ENCODE measurements at places on chromosomes 5 and 9.

- H3K27ac ChIP-seq = peak overlapping the region; percentile 51
- peaks cover 7% of the 10 kb centered on the region for H3K27me3 ChIP-seq
- peak overlapping the region; percentile 16 for H3K4me3 ChIP-seq
- DNase-seq = peak; percentile 9
- H3K36me3 ChIP-seq = no peaks in the 10 kb centered on the region
- H3K4me1 ChIP-seq = peaks cover 10% of the 10 kb centered on the region
Measured at GRCh38 chr9:131310833-131311554, 21.5 kb downstream of the PLPP7 start.

GRCh38 chr5:131462454-131462853 is 172.6 kb downstream of the RAPGEF6 start:
- H3K4me3 ChIP-seq = no peak overlapping the region
- no peak overlapping the region for H3K27ac ChIP-seq
- H3K4me1 ChIP-seq = peaks cover 4% of the 10 kb centered on the region
- H3K36me3 ChIP-seq = peaks cover 30% of the 10 kb centered on the region
- no peaks in the 10 kb centered on the region for H3K27me3 ChIP-seq

GRCh38 chr5:164466033-164466432 is 960.6 kb downstream of the MAT2B start:
- no peak overlapping the region for H3K4me3 ChIP-seq
- no peak overlapping the region for H3K27ac ChIP-seq
- no peaks in the 10 kb centered on the region for H3K27me3 ChIP-seq
- H3K4me1 ChIP-seq = no peaks in the 10 kb centered on the region

GRCh38 chr9:108333530-108333983 is 522.2 kb downstream of the ACTL7B start:
- no peaks in the 10 kb centered on the region for H3K27me3 ChIP-seq
- no peaks in the 10 kb centered on the region for H3K36me3 ChIP-seq
- H3K4me3 ChIP-seq = no peak overlapping the region
- H3K27ac ChIP-seq = no peak overlapping the region
- H3K4me1 ChIP-seq = no peaks in the 10 kb centered on the region

- peaks cover 5% of the 10 kb centered on the region for H3K4me1 ChIP-seq
- H3K27ac ChIP-seq = no peak overlapping the region
- no peaks in the 10 kb centered on the region for H3K27me3 ChIP-seq
- peaks cover 11% of the 10 kb centered on the region for H3K36me3 ChIP-seq
- no peak for DNase-seq
Measured at GRCh38 chr9:100120286-100120685, 21.2 kb downstream of the INVS start.

GRCh38 chr5:136210259-136210658 is 17.3 kb upstream of the SMIM32 start:
- H3K27ac ChIP-seq = no peak overlapping the region
- peaks cover 25% of the 10 kb centered on the region for H3K27me3 ChIP-seq
- H3K36me3 ChIP-seq = no peaks in the 10 kb centered on the region
- DNase-seq = no peak

DNA sequence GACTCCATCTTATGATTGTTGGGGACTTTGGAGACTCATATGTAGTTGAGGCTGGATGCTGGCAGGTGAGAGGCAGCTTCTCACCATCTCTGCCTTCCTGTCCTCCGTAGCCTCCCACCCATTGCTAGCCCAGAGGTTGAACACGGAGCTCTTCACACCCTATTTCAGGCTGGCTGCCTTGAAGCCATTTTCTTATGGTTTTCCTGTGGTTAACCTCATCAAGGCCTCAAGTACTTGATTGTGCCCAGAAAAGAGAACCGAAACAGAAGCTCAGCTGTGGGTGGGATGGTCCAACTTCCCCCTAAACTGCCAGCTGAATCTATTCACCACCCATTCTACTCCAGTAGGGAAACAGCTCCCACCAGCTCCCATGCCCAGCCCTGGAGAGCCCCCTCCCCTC is 102.9 kb downstream of the LIFR start:
- DNase-seq = peak; percentile 63
- H3K4me3 ChIP-seq = no peak overlapping the region
- no peaks in the 10 kb centered on the region for H3K36me3 ChIP-seq
- peaks cover 11% of the 10 kb centered on the region for H3K4me1 ChIP-seq
- peak overlapping the region; percentile 47 for H3K27ac ChIP-seq

DNA sequence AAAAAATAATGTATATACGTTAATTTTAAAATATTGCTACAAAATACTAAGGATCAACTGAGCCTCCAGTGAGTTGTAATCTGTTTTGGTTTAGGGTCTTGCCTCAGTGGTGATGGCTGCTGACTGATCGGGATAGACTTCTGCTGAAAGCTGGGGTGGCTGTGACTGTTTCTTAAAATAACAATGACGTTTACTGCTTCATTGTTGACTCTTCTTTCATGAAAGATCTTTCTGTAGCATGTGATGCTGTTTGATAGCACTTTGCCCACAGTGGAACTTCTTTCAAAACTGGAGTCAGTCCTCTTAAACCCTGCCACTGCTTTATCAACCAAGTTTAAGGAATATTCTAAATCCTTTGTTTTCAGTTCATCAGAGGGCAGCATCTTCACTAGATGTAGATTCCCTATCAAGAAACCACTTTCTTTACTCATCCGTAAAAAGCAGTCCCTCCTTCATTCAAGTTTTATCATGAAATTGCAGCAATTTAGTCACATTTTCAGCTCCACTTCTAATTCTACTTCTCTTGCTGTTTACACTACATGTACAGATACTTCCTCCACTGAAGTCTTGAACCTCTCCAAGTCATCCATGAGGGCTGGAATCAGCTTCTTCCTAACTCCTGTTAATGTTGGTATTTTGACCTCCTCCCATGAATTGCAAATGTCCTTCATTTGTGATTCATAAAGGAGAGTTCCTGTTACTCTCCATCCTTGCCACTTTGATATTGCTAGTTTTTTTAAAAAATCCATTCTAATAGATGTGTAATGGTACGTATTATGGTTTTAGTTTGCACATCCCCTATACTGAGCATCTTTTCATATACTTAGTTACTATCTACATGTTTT is 41.5 kb upstream of the PTPDC1 start:
- no peaks in the 10 kb centered on the region for H3K4me1 ChIP-seq
- H3K27me3 ChIP-seq = no peaks in the 10 kb centered on the region
- no peak for DNase-seq
- H3K4me3 ChIP-seq = no peak overlapping the region
- H3K36me3 ChIP-seq = peaks cover 8% of the 10 kb centered on the region
- H3K27ac ChIP-seq = no peak overlapping the region

DNA sequence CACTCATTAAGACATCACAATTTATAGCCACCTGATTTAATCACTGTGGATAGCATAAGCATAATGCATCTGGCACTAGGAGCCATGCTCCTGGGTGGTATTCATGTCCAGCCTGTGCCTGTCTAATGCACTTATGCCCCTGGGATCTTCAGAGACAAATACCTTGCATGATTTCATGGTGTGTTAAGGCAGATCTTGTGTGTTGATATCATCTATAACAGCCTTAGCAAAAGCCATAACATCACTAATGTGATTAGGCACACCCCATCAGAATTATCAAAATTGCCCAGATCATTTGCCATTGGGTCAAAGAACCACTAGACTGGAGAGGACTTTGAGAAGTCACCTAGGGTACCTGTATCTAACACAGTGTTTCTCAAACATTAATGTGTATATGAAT is 43.7 kb upstream of the SELENOP start:
- H3K36me3 ChIP-seq = no peaks in the 10 kb centered on the region
- DNase-seq = no peak

DNA sequence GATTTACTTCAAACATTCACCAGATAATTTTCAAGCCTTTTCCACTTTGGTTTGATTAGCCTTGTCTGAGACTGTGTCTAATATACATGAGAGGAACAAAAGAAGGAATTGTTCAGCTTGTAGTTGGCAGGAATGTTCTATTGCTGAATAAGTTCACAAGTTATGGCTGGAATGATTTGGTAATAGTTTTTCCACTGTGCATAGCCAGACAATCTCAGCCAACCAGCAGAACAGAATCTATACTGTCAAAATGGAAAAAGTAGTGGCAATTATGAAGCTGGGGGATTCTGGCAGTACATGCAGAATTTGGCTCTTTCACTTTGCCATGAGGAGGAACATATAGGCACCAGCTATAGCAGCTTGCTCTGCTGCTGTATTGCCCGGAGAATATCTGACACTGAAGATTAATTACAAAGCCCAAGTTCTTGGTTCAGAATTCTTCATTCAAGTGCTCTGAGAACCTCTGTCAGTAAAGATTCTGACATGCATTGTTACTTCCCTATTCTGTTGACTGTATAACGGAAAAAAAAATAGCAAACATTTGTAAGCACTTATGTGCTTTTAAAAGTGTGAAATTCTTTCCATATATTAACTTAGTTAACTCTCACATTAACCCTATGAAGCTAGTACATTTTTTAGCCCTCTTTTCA is 150.6 kb downstream of the PRR16 start:
- H3K27me3 ChIP-seq = no peaks in the 10 kb centered on the region
- H3K36me3 ChIP-seq = no peaks in the 10 kb centered on the region
- no peak for DNase-seq
- H3K4me3 ChIP-seq = no peak overlapping the region
- H3K27ac ChIP-seq = no peak overlapping the region
- no peaks in the 10 kb centered on the region for H3K4me1 ChIP-seq

DNA sequence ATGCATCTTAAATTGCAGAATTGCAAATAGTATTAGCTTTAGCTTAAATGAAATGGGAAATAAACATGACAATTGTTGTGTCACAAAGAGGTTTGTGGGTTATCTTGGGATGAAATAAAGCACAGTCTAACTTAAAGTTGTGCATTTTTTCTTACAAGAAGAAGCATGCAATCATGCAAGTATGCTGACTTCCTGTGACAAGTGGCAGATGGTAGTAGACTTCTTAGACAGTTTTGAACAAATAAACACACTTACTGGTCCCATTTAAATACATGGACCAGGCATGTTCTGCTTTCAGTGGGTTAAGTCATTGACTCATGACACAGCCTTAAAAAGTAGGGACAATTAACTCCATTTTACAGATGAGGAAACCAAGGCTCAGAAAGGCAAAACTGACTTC is 15.9 kb upstream of the C5orf63 start:
- no peak for DNase-seq
- H3K4me3 ChIP-seq = no peak overlapping the region
- peaks cover 8% of the 10 kb centered on the region for H3K4me1 ChIP-seq
- H3K36me3 ChIP-seq = no peaks in the 10 kb centered on the region

DNA sequence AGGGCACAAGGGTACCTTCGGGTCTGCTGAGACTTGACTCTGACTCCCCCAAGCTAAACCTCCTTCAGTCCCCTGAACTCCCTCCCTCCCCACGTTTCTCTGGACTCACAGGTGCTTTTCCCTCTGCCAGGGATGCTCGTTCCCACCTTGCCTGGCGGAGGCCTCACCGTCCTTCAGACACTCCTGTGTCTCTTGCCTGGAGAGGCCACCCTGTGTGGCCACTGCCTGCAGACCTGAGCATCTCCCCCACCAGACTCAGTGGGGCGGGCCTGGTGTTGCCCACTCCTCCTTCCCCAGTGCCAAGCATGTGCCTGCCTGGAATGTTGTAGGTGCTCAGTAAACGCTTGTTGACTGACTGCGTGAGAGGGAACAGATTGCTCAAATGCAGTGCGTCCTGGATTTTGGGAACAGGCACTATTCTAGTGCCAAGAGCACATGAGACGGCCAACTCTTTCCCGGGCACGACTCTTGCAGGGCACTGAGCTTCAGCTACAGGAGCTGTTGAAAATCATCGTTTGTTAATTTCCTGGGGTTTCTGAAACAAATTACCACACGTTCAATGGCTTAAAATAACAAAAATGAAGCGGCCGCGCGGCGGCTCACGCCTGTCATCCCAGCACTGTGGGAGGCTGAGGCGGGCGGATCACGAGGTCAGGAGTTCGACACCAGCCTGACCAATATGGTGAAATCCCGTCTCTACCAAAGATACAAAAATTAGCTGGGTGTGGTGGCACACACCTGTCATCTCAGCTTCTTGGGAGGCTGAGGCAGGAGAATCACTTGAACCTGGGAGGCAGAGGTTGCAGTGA is 71.0 kb upstream of the BARHL1 start:
- no peak for DNase-seq

GRCh38 chr5:34007201-34007620 is 639 bp downstream of the AMACR start:
- H3K27ac ChIP-seq = peak overlapping the region; percentile 95
- peak overlapping the region; percentile 97 for H3K4me3 ChIP-seq
- H3K36me3 ChIP-seq = peaks cover 12% of the 10 kb centered on the region
- peaks cover 21% of the 10 kb centered on the region for H3K4me1 ChIP-seq
- DNase-seq = no peak
